GM12878 (cell line): ENCODE measurements at places on chromosomes 13 and 19.

GRCh38 chr19:48968179-48968661, 3.1 kb downstream of the FTL start:
- no peak for DNase-seq

- DNase-seq, result no peak
These were observed 18.5 kb upstream of the COLGALT1 start for GRCh38 chr19:17536955-17537354.

GRCh38 chr13:45928843-45929242, 77.3 kb upstream of the SIAH3 start:
- DNase-seq, result no peak

- DNase-seq, result no peak
These were observed 67.8 kb downstream of the ZNF728 start for GRCh38 chr19:22935151-22935550.

GRCh38 chr13:36339600-36340155, 6.5 kb downstream of the SPART start:
- no peak for DNase-seq

GRCh38 chr19:37931881-37932655, 25.1 kb downstream of the SIPA1L3 start:
- no peak for DNase-seq
